ENCODE measurements at places on chromosomes 5 and 9.

GRCh38 chr9:15513335-15513734 lies 2.6 kb upstream of the PSIP1 start:
- peak; percentile 37 for DNase-seq

- no peak for DNase-seq
Observed at GRCh38 chr5:73442996-73443627, 5.5 kb downstream of the FOXD1 start.

GRCh38 chr5:158640593-158640980 lies 459.1 kb downstream of the EBF1 start:
- DNase-seq, result peak; percentile 81

DNA sequence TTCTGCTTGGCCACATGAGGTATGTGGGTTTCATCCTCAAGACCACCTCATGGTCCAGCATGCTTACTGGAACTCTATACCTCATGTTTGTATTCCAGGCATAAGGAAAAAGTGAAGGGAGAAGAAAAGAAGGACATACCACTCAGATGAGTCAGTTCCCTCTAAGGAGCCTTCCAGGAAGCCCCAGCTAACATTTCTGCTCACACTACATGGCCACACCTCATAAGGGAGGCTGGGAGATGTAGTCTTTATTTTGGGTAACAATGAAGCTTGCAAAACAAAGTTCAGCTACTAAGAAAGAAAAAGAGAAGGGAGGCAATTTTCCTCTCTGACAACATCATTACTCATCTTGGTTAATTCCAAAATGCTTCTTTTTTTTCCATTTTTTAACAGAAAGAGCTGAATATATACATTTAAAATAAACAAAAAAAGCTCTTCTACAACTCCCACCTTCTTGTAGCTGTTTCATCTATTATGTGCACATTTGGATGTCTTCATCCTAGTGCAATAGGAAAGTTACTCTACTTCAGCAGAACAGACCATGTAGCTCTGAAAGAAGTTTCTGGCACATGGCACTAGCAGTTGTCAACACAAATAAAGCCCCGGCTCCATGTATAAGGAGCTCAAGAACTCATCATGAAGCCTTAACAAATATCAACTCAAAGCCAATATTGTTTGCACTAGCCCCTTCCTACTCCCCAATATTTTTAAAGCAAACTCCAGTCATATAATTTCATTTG lies 123.6 kb upstream of the CCDC112 start:
- DNase-seq, result peak; percentile 93

- DNase-seq, result no peak
Observed at GRCh38 chr9:109945573-109945972, 165.6 kb downstream of the PALM2AKAP2 start.

GRCh38 chr9:34577400-34578240 lies 11.9 kb downstream of the CNTFR start:
- DNase-seq, result no peak

Data from EL (cell line).